NCI-H460 (cell line): ENCODE measurements at places on chromosomes 4 and X. TPM values are rescaled to one million over a fixed set of nuclear protein-coding genes. Genes with fewer than 3 reads are reported as not detected.

Gene SLC9B2
- 25.6 and 29.8 TPM in 2 replicates for total RNA-seq

Gene TFDP3
- not detected in 2 replicates for total RNA-seq

Gene ENAM
- total RNA-seq = not detected in 2 replicates

Gene SMR3A
- not detected in 2 replicates for total RNA-seq

Gene GSX2
- not detected in 2 replicates for total RNA-seq

Gene VCX3A
- total RNA-seq = not detected in 2 replicates

Gene DCAF8L2
- not detected in 2 replicates for total RNA-seq

Gene ZCCHC18
- 0.47 TPM in 1 of 2 replicates, not detected in the other for total RNA-seq

Gene TIGD4
- total RNA-seq = 1.8 and 2.3 TPM in 2 replicates

Gene PAK3
- 57.4 and 73.3 TPM in 2 replicates for total RNA-seq

Gene NPNT
- 0.12 and 0.38 TPM in 2 replicates for total RNA-seq

Gene CXCL1
- total RNA-seq = 507 and 527 TPM in 2 replicates

Gene BRS3
- not detected in 2 replicates for total RNA-seq

Gene SPACA5
- total RNA-seq = not detected in 2 replicates

Gene MTMR8
- total RNA-seq = 2.0 and 2.3 TPM in 2 replicates

Gene TAF7L
- total RNA-seq = not detected in 2 replicates

Gene LNX1
- total RNA-seq = 0.09 TPM in 1 of 2 replicates, not detected in the other

Gene EGFL6
- total RNA-seq = not detected in 2 replicates

Gene JCHAIN
- not detected in 2 replicates for total RNA-seq

Gene SULT1E1
- total RNA-seq = not detected in 2 replicates

Gene TLR7
- total RNA-seq = not detected in 2 replicates

Gene ARMCX2
- total RNA-seq = 0.84 and 1.3 TPM in 2 replicates

Gene RTL5
- 0.37 and 0.46 TPM in 2 replicates for total RNA-seq

Gene DDIT4L
- total RNA-seq = 46.5 and 48.0 TPM in 2 replicates

Gene NWD2
- total RNA-seq = not detected in 2 replicates
